ENCODE measurements at places on chromosomes 12 and 14.

DNA sequence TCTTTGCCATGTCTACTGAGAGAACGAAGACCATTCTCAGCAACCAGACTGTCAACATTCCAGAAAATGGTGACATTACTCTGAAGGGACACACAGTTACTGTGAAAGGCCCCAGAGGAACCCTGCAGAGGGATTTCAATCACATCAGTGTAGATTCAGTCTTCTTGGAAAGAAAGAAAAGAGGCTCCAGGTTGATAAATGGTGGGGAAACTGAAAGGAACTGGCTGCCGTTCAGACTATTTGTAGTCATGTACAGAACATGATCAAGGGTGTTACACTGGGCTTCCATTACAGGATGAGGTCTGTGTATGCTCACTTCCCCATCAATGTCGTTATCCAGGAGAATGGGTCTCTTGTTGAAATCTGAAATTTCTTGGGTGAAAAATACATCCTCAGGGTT lies 29.7 kb upstream of the PSMA6 start:
- no peak for DNase-seq

DNA sequence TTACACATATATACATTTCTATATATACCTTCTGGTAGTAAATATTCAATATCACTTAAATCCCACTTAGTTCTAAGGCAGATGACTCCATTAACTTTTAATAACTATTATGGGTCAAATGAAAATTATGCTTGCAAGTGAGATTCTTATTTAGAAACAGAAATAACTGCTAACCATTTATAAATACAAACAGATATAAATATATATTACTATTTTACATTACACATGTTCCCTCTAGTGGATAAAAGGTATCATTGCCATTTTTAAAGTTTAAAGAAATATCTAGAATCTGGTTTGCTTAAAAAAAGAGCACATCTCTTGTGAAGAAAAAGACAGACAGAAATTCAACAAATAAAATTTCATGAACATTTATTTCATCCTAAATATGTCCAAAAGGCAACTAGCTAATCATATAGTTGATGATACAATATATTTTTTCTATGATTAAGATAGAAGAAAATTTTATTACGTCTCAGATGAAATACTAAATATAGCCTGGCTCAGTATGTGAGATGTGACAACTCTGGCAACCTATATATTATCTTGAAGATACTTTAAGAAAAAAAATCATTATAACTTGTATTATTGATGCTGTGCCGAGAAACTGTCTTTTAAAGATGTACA lies 11.7 kb upstream of the RAD51AP1 start:
- DNase-seq, result no peak

DNA sequence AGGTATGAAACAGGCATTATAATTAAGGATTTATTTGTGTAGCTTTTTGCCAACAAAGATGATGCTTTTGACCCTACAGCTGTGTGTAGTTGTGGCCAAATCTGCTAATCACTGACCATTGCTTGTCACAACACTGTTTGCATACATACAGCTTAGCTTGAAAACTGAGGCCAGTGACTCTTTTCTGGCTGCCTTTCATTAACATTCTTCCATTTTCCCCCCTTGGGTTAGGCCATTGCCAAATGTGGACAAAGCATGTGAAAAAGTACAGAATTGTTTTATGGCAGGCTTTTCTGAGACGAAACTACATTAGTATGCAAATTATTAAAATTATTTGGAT lies 263.3 kb downstream of the SLC16A7 start:
- DNase-seq, result no peak

- no peak for DNase-seq
These were observed 168.8 kb upstream of the RBM19 start for GRCh38 chr12:114134922-114135321.

GRCh38 chr12:30519535-30519934 lies 176.1 kb downstream of the IPO8 start:
- no peak for DNase-seq

DNA sequence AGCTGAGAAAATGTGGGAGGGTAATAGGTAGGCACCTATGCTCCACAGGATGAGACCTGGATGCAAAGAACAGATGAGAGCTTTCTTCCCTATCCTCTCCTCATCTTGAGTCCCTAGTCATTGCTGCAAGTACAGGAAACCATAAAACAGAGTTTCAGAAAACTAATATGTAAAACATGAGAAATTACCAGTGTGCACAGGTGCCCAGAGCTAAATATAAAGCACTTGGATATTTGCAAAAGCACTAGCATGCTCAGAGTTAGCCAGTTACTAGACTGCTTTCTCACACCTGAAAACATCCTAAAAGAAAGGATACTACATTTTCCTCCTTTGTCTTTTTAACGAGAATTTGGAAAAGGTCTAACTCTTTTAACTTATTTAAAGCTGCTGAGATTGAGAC lies 324.3 kb downstream of the DAD1 start:
- DNase-seq, result no peak

DNA sequence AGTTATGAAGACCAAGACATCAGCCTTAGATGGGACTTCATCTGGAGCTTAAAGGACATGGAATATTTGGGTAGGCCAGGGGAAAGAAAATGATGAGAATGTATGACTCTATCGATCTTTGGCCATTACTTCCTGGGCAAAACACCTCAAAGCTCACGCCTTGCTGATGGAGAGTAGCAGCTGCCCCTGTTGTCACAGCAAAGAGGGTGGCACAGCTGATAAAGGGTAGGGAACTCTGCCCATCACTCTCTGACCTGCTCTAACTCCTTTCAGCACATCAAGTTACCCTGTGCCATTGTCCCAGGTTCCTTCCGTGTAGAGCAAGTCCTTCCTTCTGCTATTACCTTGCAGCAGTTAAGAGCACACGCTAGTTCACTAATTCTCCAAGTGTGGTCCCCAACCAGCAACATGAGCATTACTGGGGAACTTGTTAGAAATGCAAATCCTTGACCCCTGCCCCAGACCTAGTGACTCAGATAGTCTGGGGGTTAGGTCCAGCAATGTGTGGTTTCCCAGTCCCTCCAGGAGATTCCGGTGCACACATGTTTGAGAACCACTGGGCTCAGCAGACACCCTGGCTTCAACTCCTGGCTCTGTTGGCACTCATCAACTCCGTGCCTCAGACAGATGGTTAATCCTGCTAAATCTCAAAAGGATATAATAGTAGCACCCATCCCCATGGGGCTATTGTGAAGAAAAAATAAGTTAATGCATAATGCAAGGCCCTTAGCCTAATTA lies 93.7 kb upstream of the EEA1 start:
- no peak for DNase-seq

- DNase-seq, result no peak
These were observed 439.3 kb upstream of the PRICKLE1 start for GRCh38 chr12:43028826-43029225.

DNA sequence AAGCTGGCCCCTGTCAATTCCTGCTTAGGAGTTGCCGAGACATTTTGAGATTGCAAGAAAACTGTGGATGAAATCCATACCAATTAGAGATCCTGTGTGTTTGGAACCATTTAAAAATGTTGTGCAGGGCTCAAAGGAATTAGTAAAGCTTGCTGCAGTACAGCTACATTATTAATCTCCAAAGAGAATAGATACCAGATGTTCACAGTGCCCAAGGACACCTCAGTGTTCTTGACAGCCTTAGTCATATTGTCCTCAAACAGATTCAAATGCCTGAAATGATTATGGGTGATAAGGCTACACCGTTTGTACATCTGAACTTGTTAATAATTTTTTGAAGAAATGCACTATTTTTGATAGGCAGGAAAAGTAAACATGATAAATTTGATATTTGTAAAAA lies 164.6 kb downstream of the MSRB3 start:
- DNase-seq, result no peak

DNA sequence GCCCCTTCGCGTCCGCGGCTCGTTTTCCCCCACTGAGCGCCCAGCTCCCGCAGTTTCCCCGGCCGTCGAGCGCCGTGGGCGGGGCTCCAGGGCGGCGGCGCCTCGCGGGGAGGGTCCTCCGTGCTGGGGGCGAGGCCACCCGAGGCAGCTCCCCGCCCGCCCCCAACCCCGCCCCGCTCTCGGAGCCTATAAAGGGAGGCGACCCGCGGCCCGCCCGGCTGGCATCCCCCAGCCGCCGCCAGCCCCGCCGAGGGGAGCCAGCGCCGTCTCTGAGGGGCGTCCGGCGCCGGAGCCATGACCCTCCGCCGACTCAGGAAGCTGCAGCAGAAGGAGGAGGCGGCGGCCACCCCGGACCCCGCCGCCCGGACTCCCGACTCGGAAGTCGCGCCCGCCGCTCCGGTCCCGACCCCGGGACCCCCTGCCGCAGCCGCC lies at the start of gene TAMALIN:
Gene TAMALIN (plus strand): TSS at position 221 of the 432 bp plus-strand sequence. CDS start 74 bp downstream, at position 295.
- DNase-seq, result peak; percentile 83

DNA sequence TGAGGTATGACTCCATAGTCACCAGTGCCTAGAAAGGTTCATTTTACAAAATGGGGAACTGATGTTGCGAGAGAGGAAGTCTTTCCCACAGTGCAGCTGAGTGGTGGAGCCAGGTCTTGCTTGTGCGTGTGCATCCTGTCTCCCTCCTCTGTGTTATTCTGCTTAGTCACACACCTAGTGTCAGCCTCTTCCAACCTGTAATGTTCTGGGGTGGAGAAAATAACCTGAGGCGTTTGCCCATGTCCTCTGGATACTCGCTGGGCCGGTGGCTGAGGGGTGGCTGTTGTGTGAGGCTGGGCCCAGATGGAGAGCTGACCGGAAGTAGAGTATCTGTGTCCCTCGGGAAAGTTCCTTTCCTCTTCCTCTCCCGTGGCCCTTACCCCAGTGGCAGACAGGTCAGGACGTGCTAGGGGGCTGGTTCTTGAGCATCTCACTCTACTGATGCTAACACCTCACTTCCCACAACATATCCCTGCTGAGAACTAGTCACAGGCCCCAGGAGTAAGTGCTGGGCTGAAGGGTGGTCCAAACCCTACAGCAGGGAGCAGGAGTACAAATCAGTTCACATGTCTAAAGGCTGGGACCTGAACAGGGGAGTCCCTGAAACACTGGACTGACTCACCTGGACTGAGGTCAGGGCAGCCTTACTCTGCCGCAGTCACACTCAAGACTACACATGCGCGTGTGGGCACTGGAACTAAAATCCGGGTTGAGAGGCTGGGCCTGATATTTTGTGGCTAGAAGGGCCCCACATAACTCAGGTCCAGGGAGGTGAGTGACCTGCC lies 7.0 kb downstream of the MLF2 start:
- DNase-seq, result no peak

DNA sequence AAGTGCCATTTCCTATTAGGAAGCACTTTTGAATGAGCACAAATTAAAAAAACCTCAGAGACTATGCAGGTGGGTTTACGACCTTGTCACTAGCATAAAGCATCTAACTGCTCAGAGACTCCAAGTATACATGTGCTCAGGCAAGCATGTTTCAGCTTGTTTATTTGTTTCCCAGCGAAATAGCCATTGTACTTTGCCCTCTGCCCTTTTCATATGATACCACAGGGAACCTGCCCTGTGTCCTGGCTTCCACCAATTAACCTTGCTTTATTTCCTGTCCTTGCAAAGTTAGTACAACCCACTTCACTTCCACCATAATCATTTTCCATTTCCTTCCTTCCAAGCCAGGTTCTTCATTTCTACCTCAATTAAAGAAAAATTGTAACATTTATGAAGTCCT lies 194.9 kb downstream of the DUSP6 start:
- no peak for DNase-seq

DNA sequence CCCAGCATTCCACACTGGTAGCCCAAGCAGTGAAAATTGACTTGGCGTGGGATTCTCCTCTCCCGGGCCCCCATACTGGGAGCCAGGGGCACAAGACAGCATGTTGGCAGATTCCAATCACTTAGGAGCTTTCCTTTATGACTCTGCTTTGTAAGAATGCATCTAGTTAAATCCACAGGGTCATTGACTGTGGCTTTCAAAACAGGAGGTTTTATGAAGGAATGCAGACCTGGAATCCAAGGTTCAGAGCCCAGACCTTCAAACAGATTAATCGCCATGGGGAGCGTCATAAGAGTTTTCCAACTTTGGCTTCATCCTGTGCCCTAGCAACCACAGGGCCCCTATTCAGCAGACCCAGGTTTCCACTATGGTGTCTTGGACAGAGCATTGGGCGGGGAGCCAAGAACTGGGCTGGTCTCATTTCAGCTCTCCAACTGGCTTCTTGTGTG lies 76.4 kb upstream of the RMST start:
- no peak for DNase-seq

DNA sequence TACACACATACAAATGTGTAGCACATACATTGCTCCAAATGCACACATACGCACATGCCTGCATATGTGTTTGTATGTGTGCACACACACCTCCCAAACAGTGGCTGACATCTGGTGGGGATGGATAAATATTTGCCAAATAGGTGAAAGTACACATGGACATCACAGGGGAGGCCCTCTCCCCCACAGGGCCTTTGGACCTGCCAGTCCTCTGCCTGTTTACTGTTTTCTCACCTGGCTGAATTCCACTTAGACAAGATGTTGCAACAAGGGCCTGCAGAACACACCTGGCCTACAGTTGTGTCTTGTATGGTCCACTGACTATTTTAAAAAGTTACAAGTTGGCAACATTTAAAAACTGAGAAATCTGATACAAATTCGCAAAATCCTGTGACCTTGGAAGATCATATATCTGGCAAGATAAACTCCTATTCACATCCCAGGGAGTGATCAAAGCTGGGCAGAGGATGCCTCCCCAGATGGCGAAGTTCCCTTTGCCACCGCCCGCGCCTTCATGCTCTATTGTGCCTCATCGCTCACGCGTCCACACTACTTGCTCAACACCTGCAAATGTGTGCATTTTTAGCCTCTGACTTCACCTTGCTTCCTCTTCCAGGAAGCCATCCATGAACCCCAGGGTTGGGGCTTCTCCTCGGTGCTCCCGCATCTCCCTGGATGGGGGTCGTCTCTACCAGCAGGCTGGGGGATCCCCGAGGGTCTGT lies 118.4 kb upstream of the FZD10 start:
- DNase-seq, result no peak

DNA sequence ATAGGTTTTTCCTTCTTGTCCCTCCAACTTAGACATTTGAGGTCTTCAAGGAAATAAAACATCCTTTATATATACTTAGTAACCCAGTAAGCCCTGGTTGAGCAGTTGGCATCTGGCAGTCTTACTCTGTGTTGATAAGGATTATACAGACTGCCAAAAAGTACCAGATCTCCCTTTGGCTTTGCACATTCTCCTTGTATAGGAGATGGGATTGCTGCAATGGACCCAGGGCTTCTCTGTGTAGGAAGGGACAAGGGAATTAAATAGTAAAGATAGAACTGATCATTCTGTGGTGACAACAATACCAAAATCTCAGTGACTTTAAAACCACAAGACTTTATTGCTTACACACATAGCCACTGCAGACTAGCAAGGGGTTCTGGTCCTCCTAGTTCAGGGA lies 180.1 kb upstream of the CCDC196 start:
- no peak for DNase-seq

DNA sequence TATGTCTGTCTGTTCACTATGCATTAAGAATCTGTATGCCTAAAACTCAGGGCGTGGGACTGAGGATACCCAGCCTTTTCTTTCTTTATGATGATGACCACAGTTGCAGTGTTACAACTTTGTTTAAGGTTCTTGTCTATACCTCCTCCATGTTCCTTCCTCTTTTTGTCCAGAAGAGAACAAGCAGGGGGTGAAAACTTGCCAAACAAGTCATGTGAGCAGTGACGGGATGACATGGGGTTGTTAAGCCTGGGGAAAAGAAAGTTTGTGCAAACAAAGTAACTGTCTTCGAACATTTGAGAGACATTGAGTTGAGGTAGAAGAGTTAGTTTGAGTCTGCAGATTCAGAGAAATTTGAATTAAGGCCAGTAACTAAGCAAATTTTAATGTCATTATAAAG lies 505.5 kb downstream of the NPAS3 start:
- DNase-seq, result no peak

- no peak for DNase-seq
These were observed 21.2 kb downstream of the PEX5 start for GRCh38 chr12:7210642-7211151.

Measured in T follicular helper cell (primary cell).